SJCRH30 (cell line): ENCODE measurements at places on chromosomes 16 and 17. TPM values are rescaled to one million over a fixed set of nuclear protein-coding genes. Genes with fewer than 3 reads are reported as not detected.

DNA sequence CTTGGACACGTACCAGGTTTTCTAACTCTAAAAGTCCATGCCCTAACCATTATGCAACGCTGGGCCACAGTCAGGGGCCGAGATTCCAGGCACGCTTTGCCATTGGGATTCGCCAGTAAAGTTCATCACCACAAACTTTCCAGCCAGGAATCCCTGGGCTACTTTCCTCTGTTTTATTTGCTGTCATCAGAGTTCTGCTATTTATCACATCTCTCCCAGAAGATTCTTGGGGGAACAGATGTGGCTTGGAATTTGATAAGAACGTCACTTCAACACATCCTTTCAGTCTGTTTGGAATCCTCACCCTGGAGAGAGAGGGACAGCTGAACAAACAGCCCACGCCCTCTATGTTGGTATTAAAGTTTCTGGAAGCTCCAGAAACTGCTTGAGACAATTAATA lies 109.6 kb upstream of the CACNG3 start:
- H3K27ac ChIP-seq, result peak overlapping the region; percentile 57
- H3K27me3 ChIP-seq, result no peaks in the 10 kb centered on the region
- peaks cover 8% of the 10 kb centered on the region for H3K4me1 ChIP-seq
- no peaks in the 10 kb centered on the region for H3K36me3 ChIP-seq

DNA sequence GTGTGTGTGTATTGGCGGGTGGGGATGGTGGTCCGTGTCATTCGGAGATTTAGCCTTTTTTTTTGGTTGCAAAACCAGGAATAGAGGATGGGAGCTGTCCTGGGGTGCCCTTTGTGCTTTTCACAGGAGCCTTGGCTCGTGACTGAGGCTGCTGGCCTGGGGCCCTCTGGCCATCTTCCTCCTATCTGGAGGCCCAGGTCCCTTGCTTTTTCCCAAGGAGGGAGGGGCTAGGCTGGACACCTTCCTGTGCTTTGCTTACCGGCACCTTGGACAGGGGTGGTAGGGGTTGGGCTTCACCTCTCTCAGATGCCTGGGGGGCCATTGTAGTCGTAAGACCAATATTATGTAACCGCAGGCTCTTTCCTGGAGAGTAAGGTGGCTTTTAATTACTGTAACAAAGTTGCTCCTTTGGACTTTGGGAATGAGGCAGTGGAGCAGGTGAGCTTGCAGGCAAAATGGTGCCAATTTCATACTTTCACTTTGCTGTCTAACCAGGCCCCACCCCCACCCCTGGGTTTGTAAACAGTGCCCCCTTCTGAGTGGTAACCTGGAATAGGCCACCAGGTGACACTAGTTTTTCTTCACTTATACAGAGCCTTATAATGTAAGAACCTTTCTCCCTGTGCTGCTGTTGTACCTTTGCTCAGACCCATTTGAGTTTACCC lies 1.2 kb downstream of the DYNLL2 start:
- peaks cover 11% of the 10 kb centered on the region; the same call in 1 of the 2 replicates for H3K4me1 ChIP-seq
- peaks cover 29% of the 10 kb centered on the region for H3K36me3 ChIP-seq
- no peak overlapping the region; the same call in 1 of the 2 replicates for H3K27ac ChIP-seq
- H3K27me3 ChIP-seq, result no peaks in the 10 kb centered on the region; the same call in 1 of the 2 replicates
- DNase-seq, result peak; percentile 13

- H3K4me3 ChIP-seq, result no peak overlapping the region
- no peak overlapping the region for H3K27ac ChIP-seq
Measured at GRCh38 chr17:38568845-38569510, 36.8 kb downstream of the SRCIN1 start.

Gene KRTAP2-1
- total RNA-seq, result not detected in 2 replicates

DNA sequence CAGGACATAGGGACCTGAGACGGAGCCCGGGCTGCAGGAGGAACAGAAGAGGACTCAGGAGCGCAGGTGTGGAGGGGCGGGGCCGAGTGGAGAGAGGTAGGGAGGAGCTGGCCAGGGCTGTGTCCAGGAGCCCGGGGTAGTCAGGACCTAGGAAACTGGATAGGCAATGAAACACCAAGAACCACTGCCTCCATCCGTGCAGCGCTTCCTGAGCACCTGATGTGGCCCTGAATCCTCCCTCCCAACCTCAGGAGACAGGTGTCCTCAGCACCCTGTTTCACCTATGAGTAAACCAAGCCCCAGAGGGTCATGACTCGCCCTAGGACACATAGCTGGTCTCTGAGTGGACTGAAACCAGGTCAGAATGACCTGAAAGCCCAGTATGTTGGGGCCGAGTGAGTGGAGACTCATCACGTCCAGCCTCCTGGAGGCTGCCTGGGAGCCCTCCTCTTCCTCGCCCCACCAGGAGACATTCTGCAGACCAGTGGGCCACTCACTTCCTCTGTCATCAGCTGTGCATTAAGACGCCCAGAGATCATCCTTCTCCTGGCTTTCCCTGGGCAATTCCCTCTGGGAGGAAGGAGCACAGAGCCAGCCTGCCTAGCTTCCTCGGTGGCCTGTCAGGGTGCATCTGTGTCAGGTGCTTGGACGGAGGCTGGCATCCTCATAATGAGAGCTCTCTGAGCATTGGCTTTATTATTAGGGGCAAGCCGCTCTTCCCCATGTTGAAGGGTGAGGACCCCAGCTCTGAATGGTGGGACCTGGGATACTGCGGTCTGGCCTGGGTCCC lies 72.8 kb downstream of the SCNN1B start:
- DNase-seq, result no peak
- H3K4me1 ChIP-seq, result no peaks in the 10 kb centered on the region
- H3K27me3 ChIP-seq, result no peaks in the 10 kb centered on the region
- no peak overlapping the region for H3K27ac ChIP-seq
- H3K36me3 ChIP-seq, result no peaks in the 10 kb centered on the region
- no peak overlapping the region for H3K4me3 ChIP-seq

DNA sequence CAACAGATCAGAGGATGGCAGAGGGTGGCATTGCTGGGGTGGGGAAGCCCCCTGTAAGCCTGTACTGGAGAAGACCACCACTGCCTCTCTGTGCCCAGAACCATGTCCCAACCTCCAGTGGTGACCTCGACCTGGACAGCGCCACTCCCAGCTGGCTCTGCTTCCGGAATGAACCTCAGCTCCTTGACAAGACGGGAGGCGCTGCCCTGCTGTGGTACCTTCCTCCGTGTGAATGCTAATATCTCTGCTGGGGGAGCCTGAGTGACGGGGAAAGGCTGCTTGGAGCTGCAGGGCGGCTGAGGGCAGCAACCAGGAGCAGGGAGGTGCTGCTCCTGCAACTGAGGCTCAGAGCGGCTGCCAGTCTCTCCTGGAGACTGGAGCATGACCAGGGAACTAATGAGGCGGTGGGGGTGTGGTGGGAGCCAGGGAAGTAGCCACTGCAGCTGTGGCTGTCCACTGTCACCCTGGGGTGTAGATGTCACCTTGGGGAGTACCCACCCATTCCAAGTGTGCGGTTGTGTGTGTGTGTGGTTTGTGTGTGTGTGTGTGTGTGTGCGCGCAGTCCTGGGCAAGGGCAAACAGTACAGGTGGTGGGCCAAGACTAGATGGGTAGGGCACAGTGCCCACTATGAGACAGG lies 6.2 kb downstream of the PRCD start:
- H3K4me3 ChIP-seq, result no peak overlapping the region
- H3K27ac ChIP-seq, result no peak overlapping the region
- H3K4me1 ChIP-seq, result peaks cover 41% of the 10 kb centered on the region
- H3K27me3 ChIP-seq, result no peaks in the 10 kb centered on the region

GRCh38 chr16:87548046-87548445 lies 54.3 kb upstream of the JPH3 start:
- DNase-seq, result no peak
- no peaks in the 10 kb centered on the region for H3K4me1 ChIP-seq
- no peak overlapping the region for H3K4me3 ChIP-seq
- H3K36me3 ChIP-seq, result no peaks in the 10 kb centered on the region
- no peaks in the 10 kb centered on the region for H3K27me3 ChIP-seq
- H3K27ac ChIP-seq, result no peak overlapping the region

DNA sequence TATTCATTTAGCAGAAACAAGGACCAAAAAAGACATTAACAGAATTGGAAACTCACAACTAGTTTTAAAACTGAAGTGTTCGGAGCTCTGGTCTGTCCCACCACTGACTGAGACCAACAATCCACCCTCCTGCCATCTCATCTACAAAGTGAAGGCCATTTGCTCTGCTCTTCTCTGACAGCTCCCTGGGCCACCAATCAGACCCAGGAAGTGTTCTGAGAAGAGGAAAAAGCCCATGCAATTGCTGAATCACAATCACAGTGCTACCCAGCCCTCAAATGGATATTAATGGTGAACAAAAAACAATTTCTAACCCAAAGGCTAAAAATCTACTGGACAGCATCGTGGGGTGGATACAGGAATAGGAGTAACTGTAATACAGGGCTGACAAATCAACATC lies 2.1 kb downstream of the RPL23 start:
- H3K4me1 ChIP-seq, result peaks cover 6% of the 10 kb centered on the region; the same call in 1 of the 2 replicates
- H3K4me3 ChIP-seq, result peak overlapping the region; percentile 76
- no peak for DNase-seq
- H3K27me3 ChIP-seq, result no peaks in the 10 kb centered on the region

- no peaks in the 10 kb centered on the region for H3K36me3 ChIP-seq
- DNase-seq, result no peak
- no peak overlapping the region for H3K27ac ChIP-seq
- H3K4me3 ChIP-seq, result no peak overlapping the region
- no peaks in the 10 kb centered on the region for H3K4me1 ChIP-seq
Measured at GRCh38 chr16:50538411-50539052, 9.7 kb upstream of the NKD1 start.

- H3K4me1 ChIP-seq, result peaks cover 8% of the 10 kb centered on the region
- H3K4me3 ChIP-seq, result peak overlapping the region; percentile 44
- peak; percentile 13 for DNase-seq
- no peaks in the 10 kb centered on the region for H3K36me3 ChIP-seq
Measured at GRCh38 chr16:8569650-8570346, 20.5 kb downstream of the TMEM114 start.

DNA sequence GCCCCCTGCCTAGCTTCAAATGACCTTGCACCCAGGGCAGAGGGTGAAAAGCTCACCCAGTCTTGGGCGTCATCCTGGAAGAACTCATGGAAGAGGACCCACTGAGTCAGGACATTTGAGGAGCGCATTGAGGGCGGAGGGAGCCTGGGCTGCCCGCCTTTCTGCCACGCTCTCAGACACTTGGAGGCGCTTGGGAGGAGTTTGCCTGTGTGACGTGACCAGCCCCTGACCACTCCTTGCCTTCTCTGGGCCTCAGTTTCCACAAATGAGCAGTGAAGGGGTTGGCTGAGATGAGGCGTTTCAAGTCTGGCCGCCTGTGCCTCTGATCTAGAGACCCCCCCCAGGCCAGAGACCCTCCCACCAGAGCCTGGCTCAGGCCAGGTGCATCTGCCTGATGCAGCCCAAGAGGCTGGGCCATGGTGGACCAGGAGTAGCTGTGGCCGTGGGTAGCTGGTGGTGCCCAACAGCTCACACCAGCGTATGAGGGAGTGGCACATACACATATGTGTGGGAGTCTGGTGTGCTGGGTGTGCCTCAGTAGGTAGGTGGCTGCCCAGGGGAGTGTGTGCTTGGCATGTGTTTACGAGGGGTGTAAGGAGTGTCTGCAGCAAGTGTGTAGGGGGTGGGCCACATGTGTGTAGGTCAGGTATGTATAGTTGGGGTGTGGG lies 80.2 kb upstream of the TOB1 start:
- H3K4me1 ChIP-seq, result peaks cover 34% of the 10 kb centered on the region
- H3K27me3 ChIP-seq, result no peaks in the 10 kb centered on the region
- DNase-seq, result no peak
- no peak overlapping the region for H3K4me3 ChIP-seq
- no peak overlapping the region for H3K27ac ChIP-seq
- H3K36me3 ChIP-seq, result no peaks in the 10 kb centered on the region

DNA sequence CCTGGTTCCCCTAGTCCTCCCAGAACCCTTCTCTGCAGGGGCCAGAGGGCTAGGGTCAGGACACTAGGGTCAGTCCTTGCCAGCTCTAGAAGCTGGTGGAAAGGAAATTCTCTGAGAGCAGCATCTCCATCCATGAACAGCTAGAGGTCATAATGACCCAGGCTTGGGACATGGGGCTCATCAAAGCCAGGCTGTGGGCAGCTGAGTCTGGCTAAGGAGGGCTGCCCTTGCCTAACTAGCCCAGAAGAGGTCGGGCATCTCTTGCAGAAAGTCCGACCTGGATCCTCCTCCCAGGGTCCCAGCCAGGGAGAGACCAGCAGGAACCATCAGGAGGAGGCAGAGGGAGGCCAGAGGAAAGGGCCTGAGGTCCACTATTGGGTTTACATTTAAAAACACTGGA lies 4.3 kb downstream of the MPO start:
- H3K4me3 ChIP-seq, result no peak overlapping the region
- H3K4me1 ChIP-seq, result peaks cover 12% of the 10 kb centered on the region

GRCh38 chr16:20074099-20074991 lies 655 bp upstream of the GPR139 start:
- H3K4me1 ChIP-seq, result no peaks in the 10 kb centered on the region
- no peak overlapping the region for H3K27ac ChIP-seq
- H3K4me3 ChIP-seq, result no peak overlapping the region
- no peaks in the 10 kb centered on the region for H3K36me3 ChIP-seq
- no peak for DNase-seq

- H3K4me1 ChIP-seq, result peaks cover 56% of the 10 kb centered on the region
- no peaks in the 10 kb centered on the region for H3K27me3 ChIP-seq
- no peak overlapping the region for H3K4me3 ChIP-seq
Measured at GRCh38 chr16:65754820-65755691, 611.4 kb upstream of the CDH5 start.

Gene BEAN1
- total RNA-seq, result 0.84 and 0.87 TPM in 2 replicates

Gene MARVELD3
- total RNA-seq, result 0.22 and 0.23 TPM in 2 replicates

Gene CDK5R1
- total RNA-seq, result 3.6 and 4.7 TPM in 2 replicates

DNA sequence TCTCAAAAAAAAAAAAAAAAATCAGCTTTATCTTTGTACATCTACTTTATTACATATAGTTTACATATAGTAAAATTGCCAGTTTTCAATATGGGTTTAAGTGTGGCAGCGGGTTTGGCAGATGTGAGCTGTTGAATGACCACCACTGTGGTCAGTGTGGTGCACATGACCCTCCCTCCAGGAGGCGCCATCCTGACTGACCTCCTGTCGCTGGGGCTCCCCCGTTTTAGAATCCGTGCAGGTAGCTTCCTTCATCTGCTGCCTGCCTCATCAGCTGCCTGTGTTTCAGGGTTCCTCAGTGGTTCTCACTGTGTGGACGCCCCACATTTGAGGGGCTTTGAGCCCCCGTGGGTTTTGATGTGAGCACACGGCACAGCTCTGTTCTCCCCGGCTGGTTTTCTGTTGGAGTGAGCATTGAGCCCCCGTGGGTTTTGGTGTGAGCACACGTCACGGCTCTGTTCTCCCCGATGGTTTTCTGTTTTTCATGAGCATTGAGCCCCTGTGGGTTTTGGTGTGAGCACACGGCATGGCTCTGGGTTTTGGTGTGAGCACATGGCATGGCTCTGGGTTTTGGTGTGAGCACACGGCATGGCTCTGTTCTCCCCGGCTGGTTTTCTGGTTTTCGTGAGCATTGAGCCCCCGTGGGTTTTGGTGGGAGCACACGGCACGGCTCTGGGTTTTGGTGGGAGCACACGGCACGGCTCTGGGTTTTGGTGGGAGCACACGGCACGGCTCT lies 57.9 kb upstream of the ZNF750 start:
- peaks cover 39% of the 10 kb centered on the region for H3K4me1 ChIP-seq
- H3K36me3 ChIP-seq, result peaks cover 44% of the 10 kb centered on the region
- H3K4me3 ChIP-seq, result no peak overlapping the region
- no peak for DNase-seq
- no peaks in the 10 kb centered on the region for H3K27me3 ChIP-seq
- no peak overlapping the region for H3K27ac ChIP-seq
